ENCODE measurements at places on chromosomes 7 and 10. TPM values are rescaled to one million over a fixed set of nuclear protein-coding genes. Genes with fewer than 3 reads are reported as not detected.

The NKX1-2 gene
- not detected for polyA plus RNA-seq

The CLRN3 gene
- polyA plus RNA-seq = 0.22 TPM

The ATG9B gene
- 1.8 TPM for polyA plus RNA-seq

The PKD2L1 gene
- polyA plus RNA-seq = 4.8 TPM

The ADAM22 gene
- polyA plus RNA-seq = 0.51 TPM

The KCNIP2 gene
- polyA plus RNA-seq = 1.7 TPM

The BMPER gene
- polyA plus RNA-seq = 0.38 TPM

The LHFPL3 gene
- 0.19 TPM for polyA plus RNA-seq

The LZTS2 gene
- 21.8 TPM for polyA plus RNA-seq

The GHRHR gene
- polyA plus RNA-seq = not detected

The SPDYE2B gene
- polyA plus RNA-seq = not detected

The STRA8 gene
- polyA plus RNA-seq = not detected

The GBX1 gene
- not detected for polyA plus RNA-seq

The RBM20 gene
- 0.45 TPM for polyA plus RNA-seq

The ZCWPW1 gene
- 21.7 TPM for polyA plus RNA-seq

The PLEKHS1 gene
- polyA plus RNA-seq = 0.03 TPM

The NOS3 gene
- polyA plus RNA-seq = 28.4 TPM

The GRID2IP gene
- not detected for polyA plus RNA-seq

The OR6V1 gene
- polyA plus RNA-seq = not detected

The CFAP70 gene
- polyA plus RNA-seq = 5.7 TPM

The P4HA1 gene
- polyA plus RNA-seq = 5.3 TPM

The BBS9 gene
- 4.0 TPM for polyA plus RNA-seq

The UBE3C gene
- 10.6 TPM for polyA plus RNA-seq

The C10orf143 gene
- 12.9 TPM for polyA plus RNA-seq

The OPN4 gene
- polyA plus RNA-seq = not detected

The GNB2 gene
- polyA plus RNA-seq = 195 TPM

The SPDYE6 gene
- polyA plus RNA-seq = not detected

The IL6 gene
- polyA plus RNA-seq = 5.4 TPM

All from spleen (tissue), 13 donors.